ENCODE measurements at places on chromosomes 5 and 9.
A peak's percentile ranks its signal among the peaks of the same experiment; 100 is the strongest.

GRCh38 chr9:38746303-38746702 lies 26.4 kb upstream of the FAM240B start:
- DNase-seq: no peak

DNA sequence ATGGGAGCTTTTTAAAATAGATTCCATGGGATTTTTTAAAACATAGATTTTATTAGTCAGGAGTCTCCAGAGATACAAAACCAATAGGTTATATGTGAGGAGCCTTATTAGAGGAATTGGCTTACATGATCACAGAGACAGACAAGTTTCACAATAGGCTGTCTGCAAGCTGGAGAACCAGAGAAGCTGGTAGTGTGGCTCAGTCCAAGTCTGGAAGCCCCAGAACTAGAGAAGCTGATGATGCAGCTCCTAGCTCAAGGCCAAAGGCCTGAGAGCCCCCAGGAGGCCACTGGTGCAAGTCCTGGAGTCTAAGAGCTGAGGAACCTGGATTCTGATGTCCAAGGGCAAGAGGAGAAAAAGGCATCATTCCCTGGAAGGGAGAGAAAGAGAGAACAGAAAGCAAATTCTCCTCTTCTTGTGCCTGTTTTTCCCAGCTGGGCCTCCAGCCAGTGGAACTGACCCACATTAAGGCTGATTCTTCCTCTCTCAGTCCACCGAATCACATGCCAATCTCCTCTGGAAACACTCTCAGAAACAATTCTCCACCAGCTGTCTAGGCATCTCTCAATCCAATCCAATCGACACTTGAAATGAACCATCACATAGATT lies 59.3 kb downstream of the AHRR start:
- DNase-seq: no peak

DNA sequence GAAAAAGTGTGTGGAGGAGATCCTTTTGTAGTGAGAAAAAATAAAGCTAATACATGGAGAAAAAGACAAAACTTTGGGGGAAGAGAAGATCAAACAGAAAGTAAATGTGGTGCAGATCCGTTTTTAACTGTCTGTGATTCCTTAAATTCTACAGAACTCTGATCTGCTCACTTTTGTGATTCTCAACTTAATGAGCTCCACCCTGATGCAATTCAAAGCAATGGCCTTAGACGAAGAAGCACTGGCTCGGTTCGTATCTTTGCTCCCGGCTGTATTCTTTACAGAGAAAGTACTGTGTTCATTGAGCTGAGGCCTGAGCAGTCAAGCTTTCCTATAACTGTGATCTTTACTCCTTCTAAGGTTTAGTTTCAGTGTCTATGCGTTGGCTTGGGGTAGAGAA lies 453.4 kb downstream of the DMAC1 start:
- DNase-seq: no peak

DNA sequence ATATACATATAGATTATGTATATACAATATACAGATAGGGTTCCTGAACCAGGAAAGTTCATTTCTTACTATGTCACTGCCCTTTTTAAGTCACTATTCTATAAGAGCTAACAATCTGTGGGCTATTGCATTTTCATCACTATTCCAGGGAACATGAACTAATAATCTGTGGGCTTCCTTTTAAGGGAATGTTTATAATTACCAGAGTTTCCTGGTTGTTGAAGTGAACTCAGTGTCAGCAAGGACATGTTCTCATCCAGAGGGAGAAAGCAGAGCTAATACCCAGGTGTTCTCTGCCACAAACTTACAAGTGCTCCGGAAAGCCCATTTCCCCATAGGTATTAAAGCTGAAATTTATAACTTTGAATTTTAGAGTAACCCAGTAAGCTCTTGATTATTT lies 69.6 kb downstream of the CWC27 start:
- DNase-seq: no peak

- peak; percentile 37 for DNase-seq
These were observed 96.5 kb downstream of the GADD45G start for GRCh38 chr9:89701221-89701798.

DNA sequence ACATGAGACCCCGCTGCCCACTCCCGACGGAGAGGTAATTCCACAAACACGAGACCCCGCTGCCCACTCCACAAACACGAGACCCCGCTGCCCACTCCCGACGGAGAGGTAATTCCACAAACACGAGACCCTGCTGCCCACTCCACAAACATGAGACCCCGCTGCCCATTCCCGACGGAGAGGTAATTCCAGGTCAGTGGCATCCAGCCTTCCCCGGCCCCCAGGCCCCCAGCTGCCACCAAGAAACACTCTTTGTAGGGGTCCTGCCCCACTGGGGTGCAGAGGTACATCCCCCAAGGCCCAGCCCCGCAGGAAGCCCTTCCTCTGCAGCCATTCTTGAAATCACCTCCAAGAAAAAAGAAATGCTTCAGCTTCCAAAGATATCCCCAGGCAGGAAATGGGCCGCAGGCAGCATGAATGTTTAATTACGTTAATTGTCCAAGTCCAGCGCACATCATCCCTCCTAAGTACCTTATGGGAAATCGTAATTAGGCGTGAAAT lies 115.9 kb downstream of the ADAMTS2 start:
- no peak for DNase-seq

- DNase-seq: no peak
These were observed 113.8 kb downstream of the ZNF462 start for GRCh38 chr9:106976772-106977171.

DNA sequence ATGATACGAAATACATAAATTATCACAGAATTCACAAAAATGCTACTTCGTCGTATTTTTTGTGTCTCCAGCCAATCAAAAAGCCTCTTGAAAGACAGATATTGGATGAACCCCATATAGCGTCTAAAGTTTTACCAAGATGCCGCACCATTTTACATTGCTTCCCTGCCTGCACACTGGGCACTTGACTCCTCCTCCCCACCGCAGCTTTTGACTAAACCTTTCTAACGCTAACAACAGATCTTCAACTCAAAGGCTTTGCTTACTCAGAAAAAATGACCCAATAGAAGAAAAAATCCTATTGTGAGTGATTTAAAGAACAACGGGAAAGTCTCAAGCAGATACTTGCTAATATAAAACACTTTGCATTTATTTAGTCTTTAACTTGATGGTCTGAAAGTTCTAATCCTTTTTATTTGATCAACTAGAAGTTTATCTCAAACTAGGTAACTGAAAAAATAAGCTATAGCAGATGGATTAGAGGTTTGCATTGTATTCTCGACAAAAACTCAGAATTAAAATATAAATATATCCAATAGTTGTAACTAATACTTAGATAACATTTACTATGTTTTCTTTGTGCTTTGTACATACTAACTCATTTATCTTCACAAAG lies 609.1 kb upstream of the DMAC1 start:
- no peak for DNase-seq

DNA sequence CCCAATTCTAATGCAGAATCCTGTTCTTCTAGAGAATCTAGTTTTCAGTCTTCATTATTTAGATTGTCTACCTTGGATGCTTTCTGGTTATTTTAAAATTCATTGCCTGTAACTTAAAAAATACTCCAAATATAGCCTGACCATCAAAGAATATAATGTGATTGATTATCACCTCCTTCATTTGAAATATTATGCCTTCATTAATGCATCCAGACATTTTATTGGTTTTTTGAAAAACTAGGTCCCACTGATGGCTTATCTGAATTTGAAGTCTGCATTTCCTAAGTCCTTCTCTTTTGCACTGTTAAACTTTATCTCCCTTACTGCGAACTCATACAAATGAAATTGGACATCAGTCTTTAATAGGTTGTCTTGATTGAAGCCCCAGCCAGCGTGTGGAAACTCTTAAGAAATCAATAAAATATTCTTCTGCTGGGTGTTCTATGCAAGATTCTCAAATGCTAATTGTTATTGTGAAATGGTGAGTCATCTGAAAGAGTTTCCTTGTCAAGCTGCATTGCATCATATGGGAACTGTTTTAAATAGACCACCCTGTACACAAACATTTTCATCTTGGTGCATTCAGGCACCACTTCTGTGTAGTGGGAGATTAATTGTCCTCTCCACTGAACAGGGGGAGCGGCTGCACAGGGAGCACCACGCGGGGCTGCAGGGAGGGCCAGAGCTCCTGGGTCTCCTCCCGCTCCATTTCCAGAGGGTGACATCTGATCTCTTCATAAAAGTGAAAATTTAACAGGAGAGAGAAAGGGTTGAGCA lies 92.3 kb upstream of the FANCC start:
- DNase-seq: no peak

GRCh38 chr9:117233016-117233415 lies 181.8 kb downstream of the ASTN2 start:
- DNase-seq: no peak

DNA sequence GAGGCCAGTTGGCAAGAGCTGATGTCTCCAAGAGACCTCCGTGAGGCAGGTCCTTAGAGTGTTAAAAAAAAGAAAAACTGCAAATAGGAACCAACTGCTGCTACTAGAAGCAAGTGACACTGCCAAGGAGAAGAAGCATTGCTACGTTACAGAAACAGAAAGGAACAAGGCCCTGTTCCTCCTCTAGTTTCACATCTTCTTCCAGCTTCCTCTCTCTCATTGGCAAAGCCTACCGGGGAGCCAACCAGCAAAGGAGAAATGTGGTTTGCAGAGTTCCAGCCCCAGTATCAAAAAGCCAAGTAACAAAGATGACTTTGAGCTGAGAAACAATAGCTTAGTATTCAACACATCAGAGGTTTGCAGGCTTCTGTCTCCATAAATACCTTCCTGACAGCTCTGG lies 145.9 kb downstream of the PRELID2 start:
- no peak for DNase-seq

DNA sequence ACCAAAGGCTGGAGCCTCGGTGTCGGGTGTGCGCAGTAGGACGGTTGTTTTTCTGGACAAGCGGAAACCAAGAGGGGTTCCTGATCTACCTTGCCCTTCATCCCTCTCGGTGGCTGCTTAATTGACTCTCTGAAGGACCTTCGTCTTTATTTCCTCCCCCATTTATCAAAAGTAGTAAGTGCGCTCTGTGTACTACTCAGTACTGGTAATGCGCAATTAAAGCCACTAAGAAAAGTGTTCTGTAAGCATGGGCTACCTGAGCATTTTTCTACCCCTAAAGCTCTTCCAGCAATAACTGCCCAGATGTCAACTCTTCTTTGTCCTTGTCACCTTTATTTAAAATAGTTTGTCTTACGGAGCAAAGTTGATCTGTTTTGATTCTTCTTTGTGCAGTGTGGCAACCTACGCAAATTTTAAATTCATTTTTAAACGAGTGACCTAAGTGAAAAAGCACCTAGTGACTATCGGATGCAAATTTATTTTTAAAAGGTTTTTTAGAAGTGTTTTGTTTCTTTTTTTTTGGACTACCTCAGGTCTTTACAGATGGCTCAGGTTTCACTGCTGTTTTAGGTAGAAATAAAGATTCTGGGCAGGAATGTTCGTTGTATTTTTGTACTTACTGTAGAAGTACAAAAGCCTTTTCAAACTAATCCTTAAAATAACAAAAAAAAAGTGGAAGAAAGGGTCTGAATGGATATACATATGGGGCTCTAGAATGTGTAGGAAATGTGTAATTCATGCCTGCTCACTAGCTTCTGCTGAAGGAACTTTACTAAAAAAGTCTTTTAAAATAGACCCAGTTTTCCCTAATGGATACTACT lies 2.0 kb downstream of the JMY start:
- no peak for DNase-seq

DNA sequence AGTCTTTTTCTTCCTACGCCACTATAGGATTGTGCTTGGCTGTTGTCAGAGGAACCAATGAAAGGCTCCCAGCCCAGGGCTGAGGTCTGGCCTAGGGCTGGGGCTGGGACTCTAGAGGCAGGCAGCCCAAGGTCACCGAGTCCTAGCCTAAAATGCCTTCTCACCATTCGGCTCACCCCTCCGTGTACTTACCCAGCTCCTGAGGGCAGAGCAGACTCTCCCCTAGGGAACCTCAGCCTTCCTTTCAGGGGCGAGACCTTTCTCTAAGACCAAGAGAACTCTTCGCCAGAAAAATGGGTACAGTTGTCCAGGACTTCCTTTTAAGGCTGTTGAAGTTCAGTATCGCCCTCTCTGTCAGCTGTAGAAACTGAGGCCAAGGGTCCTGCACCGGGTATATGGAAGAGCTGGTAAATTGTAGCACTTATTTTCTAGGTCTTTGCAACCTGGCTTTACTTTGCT lies 1.7 kb upstream of the SPRY4 start:
- DNase-seq: no peak

DNA sequence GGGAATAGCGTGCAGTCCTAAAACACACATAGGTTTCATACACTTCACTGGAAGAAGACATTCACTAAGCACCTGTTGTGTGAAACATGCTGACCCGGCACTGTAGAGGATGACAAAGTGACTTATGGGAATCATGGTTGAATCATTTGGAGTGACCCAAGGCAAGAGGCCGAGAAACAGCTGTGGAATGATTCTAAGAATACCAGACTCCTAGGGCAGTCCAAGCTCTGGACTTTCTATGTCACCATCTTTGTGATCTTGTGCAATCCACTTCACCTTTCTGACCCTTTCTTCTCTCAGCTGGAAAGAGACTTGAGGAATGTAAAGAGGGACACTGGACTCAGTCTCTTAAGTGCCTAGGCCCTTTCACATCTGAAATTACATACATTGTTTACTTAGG lies 13.1 kb downstream of the MSANTD3 start:
- DNase-seq: no peak

GRCh38 chr5:22754155-22754554 lies 99.0 kb downstream of the CDH12 start:
- DNase-seq: no peak

DNA sequence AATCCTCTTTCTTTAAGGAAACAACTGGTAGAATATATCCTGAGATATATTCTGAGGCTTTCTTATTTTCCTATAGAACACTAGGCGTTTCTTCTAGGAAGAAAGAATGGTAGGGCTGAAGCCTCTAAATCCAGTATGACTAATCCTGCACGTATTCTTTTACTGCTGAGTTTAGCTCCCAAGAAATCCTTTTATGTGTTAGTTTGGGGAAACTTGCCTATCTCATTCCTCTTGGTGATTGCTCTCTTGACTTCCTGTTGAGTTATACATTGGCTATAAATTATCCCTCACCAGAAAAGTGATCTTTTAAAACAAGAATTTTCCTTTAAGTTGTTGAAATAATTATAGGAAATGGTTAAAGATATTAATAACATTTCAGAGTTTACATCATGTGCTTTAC lies 422.9 kb downstream of the TMEM161B start:
- no peak for DNase-seq

DNA sequence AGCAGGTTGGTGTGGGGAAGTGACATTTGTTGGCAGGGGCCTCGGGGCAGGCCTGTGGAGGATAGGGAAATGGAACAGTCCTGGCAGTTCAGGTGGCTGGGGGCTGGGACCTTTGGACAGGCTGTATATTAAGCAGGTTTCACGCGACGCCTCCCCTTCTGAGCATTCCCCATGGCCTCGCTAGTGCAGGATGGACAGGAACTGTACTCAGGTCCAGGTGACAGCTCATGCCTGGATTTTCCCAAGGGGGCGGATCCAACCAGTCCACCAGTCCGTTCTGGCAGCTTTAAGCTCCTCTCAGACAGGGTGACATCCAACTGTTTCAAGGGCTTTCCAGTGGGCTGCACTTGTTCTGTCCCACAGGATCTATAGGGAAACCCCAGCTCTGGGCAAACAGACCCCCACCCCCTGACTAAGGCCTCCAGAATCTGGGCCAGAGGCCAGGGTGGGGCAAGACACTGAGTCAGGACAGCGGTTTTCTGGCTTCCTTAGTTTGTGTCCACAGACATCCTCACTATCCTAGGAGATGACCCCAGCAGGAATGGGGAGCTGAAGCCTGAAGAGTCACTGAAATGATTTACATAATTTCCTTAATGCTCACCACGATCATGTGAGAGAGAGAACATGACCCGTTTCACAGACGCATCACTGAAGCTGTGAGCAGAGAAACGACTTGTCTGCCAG lies 20.9 kb downstream of the CSF2 start:
- DNase-seq: no peak
